Spinal cord (tissue), 10 donors: ENCODE measurements at places on chromosomes 11 and 22.

GRCh38 chr11:125955856-125956255, 10.0 kb downstream of the VSIG10L2 start:
- DNase-seq = no peak

DNA sequence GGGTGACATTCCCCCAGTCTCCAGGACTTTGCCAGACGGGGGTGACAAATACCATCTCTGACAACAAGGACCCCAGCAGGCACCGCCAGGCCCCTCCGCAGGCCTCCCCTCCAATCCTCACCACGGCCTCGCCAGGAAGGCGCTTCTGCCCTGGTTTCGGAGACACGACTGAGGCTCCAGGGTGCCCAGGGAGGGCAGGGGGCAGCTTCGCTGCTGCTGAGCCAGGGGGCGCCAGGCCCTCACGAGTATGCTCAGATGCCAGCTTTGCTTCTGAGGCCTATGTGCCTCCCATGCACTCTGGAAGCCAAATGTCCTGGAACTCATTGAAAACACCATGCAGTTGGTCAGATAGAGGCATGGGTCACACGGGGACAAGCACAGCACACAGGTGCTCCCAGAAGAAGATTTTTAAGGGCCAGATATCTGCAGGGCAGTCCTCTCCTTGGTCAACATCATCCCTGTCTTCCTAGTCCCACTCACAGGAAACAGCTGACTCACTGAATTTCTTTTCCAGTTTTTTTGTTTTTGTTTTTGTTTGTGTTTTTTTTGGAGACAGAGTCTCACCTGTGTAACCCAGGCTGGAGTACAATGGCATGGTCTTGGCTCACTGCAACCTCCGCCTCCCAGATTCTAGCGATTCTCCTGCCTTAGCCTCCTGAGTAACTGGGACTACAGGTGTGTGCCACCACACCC, 19.9 kb downstream of the BID start:
- DNase-seq = no peak

DNA sequence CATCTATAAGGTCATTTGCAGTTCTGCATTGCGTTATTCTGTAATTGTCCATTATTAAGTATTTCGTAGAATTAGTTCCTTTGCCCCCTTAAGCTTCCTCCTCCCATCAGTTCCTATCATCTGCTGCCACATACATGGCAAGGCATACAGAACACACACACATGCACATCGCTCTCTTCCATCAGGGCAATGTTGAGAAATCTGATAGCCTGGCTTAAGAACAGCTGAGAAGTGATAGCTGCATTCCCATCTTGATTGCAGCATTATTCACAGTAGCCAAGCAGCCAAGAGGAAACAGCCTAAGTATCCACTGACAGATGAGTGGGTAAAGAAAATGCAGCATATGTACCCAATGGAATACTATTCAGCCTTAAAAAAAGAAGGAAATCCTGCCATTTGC, 186.8 kb upstream of the CADM1 start:
- no peak for DNase-seq

DNA sequence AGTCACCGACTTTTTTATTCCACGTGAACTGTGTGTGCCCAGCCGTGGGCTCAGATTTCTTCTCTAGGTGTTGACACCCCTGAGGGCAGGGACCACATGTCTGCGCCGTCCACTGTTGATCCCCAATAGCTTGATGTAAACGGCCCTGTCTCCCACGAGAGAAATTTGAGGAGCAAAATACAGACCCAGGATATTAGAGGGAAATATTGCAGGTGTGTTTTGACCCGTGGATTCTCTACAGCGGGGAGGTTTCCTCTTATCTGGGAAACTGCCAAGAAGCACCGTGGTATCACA, 437.5 kb downstream of the TBC1D22A start:
- DNase-seq = no peak
